ENCODE measurements at places on chromosomes 6 and 20. TPM values are rescaled to one million over a fixed set of nuclear protein-coding genes. Genes with fewer than 3 reads are reported as not detected.

The PACSIN1 gene
- total RNA-seq: not detected

The SMPDL3A gene
- 57.7 TPM for total RNA-seq

The TULP1 gene
- total RNA-seq: not detected

The KCNK17 gene
- not detected for total RNA-seq

The COL20A1 gene
- total RNA-seq: not detected

The F13A1 gene
- not detected for total RNA-seq

The CD83 gene
- 1.9 TPM for total RNA-seq

The SCUBE3 gene
- total RNA-seq: 2.8 TPM

The ENPP3 gene
- total RNA-seq: 0.32 TPM

The HFE gene
- total RNA-seq: 14.5 TPM

The ALDH5A1 gene
- 0.09 TPM for total RNA-seq

The DSP gene
- 0.16 TPM for total RNA-seq

The ZSCAN12 gene
- total RNA-seq: 5.2 TPM

All from bronchial smooth muscle cell (primary cell).